ENCODE measurements at places on chromosomes 12 and 14.

DNA sequence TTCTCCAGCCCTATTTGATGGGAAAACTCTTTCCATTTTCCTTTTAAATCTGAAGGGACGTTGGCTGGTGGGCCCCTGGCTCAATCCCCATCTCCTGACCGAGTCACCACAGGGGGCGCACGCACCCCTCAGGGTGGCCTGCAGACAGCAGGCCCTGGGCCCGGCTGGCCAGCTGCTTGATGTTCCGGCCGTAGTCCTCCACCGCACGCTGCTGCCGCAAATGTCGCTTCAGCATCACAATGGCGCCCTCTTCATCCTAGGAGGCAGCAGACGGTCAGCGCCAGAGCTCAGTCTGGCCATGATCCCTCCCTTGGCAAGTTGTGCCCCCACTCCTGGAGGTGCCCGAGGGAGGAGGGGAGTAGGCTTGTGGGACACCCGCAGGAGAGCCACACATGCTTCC, 70.0 kb downstream of the PLEKHG3 start:
- DNase-seq, result no peak

GRCh38 chr14:61940666-61941420, 178.6 kb downstream of the SNAPC1 start:
- no peak for DNase-seq

- DNase-seq, result no peak
Measured at GRCh38 chr12:113202300-113203075, 17.0 kb downstream of the RITA1 start.

DNA sequence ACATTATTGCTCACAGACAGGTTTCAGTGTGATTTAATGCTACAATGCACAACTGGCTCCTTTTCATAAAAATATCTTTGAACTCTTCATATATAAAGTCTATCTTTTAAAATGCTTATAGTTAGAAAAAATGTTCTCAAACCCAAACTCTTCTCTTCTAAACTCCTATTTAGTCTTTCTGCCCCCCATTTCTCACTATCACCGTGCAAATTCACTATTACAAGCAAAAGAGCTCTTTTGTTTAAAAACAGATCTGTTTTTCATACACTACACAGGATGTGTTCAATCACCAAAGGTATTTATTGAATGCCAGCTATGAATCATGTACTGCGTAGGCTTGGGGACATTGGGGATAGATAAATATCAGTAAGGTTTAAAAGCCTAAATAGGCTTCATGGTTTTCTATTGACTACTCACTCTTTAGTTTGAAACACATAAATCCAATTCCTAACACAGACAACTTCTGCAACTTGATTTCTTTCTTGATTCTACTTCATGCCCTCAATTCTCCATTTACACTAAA, 692.3 kb downstream of the C12orf50 start:
- no peak for DNase-seq

DNA sequence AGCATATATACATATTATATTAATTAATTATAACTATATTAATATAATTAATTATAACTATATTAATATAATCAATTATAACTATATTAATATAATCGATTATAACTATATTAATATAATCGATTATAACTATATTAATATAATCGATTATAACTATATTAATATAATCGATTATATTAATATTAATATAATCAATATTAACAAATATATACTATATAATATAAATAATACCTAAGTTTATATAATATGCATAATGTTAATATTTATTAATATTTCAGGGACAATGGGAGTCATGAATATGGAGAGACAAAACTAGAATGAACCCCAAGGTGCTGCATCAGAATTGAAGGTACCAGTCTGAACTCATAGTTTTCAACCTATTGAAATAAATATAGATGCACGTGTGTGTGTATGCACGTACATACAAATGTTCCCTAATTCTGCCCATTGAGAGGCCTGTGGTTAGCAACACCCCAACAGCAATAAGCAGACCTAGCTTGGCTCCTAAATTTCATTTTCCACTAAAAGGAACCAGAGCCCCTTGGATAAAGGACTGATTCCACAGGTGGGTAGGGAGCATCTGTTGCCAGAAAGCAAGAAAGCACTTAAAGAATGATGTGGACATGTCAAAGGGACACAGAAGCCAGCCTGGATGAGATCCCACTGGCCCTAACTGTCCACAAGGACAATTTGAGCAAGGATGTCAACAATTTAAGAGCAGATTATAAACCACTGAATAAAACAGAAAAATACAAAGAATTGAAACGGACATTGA, 21.3 kb downstream of the SSH1 start:
- DNase-seq, result no peak

DNA sequence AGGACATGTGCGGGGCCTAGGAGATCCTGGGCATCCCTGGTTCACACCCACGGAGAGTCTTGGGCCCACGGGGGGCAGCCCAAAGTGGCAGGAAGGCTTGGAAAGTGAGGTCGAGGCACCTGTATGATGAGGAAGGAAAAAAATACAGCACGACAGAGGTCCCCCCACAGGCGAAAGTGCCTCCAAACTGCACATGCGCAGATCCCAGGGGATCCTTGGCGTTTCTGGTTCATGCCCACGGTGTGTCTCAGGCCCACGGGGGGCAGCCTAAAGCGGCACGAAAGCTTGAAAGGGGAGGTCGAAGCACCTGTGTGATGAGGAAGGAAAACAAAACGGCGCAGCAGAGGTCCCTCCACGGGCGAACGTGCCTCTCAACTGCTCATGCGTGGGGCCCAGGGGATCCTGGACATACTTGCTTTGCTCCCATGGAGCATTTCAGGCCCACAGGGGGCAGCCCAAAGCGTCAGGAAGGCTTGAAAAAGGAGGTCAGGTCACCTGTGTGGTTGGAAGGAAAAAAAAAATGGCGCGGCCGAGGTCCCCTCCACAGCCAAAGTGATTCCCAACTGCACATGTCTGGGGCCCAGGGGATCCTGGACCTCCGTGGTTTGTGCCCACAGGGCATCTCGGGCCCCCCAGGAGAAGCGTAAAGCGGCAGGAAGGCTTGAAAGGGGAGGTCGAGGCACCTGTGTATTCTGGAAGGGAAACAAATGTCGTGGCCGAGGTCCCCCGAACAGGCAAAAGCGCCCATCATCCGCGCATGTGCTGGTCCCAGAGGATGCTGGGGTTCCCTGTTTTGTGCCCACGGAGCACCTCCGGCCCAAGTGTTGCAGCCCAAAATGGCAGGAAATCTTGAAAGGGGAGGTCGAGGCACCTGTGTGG, 582.6 kb downstream of the ALG10 start:
- no peak for DNase-seq

DNA sequence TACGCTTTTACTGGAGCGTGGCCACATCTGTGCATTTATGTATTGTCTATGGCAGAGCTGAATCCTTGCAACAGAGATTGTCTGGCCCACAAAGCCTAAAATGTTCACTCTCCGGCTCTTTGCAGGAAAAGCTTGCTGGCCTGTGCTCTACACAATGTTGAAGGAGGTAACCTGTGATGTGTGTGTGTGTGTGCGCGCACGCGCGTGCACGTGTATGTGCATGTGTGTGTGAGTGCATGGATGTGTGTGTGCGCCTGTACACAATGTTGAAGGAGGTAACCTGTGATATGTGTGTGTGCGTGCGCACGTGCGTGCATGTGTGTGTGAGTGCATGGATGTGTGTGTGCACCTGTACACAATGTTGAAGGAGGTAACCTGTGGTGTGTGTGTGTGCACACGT, 62.7 kb downstream of the RFLNA start:
- DNase-seq, result no peak

- DNase-seq, result no peak
Measured at GRCh38 chr12:12722435-12723148, 5.4 kb downstream of the CDKN1B start.

DNA sequence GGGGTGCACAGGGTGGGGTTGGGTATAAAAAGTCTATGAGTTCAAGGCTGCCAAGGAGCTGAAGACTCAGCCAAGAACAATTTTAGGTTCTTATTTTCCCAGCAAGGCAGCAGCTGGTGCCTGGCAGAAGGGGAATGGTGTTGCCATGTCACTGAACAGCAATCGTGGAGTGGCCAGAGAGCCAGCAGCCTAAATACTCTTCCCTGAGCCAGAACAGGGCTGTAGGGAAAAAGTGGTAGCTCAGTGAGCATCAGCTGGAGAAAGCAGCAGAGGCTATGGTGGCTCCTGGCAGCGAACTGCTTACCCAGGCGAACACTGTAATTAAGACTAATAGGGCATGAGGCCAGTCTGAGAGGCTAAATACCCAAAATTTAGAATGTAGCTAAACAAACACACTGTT, 334.9 kb downstream of the RMST start:
- peak; percentile 12 for DNase-seq

- no peak for DNase-seq
Measured at GRCh38 chr12:52178443-52178842, 13.4 kb downstream of the KRT80 start.

DNA sequence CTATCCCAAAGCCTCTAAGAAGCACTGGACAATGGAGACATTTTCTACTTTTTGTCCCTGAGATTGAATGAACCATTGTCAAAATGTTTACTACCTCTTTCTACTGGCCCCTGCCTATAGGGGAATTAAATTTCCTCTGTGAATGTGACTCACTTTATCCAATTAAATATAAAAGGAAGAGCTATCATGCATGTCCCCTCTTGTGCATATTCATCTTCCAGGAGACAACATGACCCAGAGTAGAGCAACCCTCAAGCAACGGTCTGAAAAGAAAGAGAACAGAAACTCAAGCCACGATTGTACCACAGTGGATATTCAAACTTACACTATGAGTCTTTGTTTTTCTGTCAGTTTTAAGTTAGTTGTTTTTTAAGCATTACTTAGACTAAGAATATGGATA, 938.4 kb upstream of the ATXN7L3B start:
- DNase-seq, result no peak

- no peak for DNase-seq
Measured at GRCh38 chr12:8681129-8681884, 16.5 kb upstream of the RIMKLB start.

- DNase-seq, result no peak
Measured at GRCh38 chr14:27090716-27091115, 492.9 kb upstream of the NOVA1 start.

DNA sequence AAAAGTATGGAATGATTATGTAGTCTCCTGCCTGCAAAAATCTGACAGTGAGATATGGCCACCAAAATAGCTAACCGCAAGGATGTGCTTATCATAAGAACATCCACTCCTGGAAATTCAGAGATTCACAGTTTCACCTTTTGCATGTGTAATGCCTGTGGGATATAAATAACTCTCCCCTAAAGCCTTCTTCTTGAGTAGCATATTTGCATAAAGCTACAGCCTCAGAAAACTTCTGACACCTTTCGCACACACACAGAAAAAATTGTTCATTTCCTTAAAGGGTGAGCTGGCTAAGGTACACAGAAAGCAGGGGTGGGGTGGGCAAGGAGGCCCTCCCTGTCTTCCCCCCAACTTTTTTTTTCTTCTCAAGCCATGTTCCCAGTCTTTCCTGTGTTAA, 3.1 kb upstream of the IGF1 start:
- DNase-seq, result no peak

DNA sequence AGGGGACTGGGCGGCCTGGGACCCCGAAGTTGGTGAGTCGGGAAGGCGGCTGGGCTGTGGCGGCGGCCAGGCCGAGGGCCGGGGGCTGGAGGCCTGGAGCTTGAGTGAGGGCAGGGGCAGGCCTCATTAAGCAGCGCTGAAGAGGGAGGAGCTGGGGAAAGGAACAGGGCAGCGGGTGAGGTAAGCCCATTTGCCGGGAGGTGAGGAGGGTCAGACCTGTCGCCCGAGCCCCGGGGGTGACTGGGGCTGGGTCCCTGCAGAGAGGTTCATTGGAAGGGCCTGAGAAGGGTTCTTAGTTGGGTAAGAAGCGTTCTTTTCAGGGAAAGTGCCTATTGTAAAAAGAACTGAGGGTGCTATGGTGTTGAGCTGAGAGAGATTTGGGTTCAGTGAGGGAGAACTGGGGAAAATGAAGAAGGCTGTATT, 441 bp downstream of the RAB5B start:
- no peak for DNase-seq

GRCh38 chr14:35999294-35999693, 173.2 kb downstream of the BRMS1L start:
- no peak for DNase-seq

DNA sequence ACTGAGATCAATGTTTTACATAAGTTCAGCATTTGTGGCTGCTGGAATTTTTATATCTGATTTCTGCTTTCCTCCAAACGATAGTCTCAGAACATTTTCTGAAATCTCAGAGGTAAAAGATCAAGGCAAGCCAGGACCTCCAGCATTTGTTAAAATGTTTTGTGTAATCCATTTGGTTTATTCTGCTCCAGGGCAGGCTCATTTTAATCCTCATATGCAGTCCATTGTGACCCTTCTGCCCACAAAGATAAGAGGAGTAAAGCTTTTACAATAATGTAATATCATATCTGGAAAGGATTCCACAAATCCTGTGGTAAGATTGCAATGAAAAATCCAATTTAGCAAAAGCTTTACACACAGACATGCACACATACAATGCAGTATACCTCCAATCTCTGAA, 55.3 kb upstream of the KCNH5 start:
- no peak for DNase-seq

DNA sequence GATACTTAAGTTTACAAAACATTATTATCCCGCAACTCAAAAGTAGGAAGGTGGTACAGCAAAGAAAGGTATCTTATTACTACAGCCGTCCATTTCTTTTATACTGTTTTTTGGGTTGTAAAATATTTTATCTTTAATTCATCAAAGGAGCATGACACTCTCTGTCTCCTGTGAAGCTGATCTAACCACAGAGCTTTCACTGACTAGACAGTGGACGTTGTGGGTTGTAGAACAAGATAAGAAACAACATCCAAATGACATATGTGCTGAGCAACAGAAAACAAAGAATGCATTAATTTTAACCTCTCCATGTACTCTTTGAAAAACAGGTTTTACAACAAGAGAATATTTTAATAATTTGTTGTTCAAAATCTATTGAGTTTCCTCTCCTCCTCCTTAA, 195.9 kb upstream of the FBXO33 start:
- DNase-seq, result no peak

DNA sequence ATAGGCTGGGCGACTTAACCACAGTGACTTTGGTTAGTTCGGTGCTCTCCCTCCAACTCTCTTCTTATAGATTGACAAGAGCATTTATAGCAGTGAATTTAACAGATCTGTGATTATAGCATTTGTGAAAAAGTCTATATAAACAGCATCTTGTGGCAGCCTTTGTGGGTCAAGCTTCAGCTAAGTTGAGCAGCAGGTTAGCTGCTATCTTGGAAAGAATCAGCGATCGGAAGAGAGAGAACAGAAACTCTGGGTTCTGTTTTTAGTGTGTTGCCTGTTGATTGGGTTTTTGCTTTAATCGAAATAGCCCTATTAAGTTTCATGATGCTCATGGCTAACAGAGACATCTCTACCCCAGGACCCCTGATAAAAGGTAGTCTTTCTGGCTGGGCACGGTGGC, 20.2 kb downstream of the EVL start:
- DNase-seq, result no peak

- no peak for DNase-seq
Measured at GRCh38 chr12:72075891-72076557, 137.4 kb downstream of the TPH2 start.

GRCh38 chr12:43676183-43676813, 82.3 kb downstream of the PUS7L start:
- DNase-seq, result no peak

DNA sequence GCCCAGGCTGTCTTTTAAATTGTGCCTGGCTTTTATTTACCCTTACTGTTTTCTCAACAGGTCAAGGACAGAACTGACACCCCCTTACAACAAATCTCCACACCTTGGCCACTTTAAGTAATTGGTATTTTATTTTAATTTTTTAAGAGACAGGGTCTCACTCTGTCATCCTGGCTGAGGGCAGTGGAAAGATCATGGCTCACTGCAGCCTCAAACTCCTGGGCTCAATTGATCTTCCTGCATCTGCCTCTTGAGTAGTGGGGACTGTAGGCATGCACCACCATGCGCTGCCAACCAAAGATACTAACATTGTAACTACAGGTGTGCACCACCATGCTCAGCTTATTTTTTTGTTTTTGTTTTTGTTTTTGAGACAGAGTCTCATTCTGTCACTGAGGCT, 109.8 kb downstream of the PTPN11 start:
- DNase-seq, result no peak

Measured in spinal cord (tissue), 10 donors.